Activated CD8-positive, alpha-beta memory T cell treated with anti-CD3 and anti-CD28 coated beads, Interleukin-2, amount 50 U/mL, for 48 hours (primary cell): ENCODE measurements at places on chromosomes 5 and 9.

DNA sequence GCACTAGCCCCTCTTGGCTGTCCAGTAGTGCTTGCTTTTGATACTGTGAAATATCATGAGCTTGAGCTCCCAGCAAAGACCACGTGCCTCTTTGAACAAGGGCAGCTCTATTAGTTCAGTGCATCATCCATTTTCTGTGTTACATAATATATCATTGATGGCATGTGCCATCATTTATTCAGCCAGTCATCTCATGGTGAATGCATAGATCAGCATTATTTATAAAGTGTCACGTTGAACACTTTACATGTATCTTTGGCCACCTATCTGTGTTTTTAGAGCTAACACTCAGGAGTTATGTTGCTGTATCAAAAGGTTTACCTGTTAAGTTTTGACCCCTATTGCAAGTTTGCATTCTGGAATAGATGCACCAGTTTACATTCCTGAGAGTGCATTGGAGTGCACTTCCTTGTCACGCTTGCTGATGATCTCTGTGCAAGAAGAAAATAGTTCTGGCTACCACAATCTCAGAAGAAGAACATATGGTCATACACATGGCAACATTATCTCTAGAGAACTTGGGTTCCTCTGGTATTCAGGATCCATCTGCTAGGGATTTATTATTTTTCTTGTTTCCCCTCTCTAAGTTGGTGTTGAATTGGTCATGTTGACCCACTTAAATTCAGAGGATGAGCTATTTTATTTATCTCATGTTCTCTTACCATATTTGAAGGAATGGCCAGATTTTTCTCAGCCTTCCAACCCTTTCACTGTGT, 120.9 kb downstream of the SH3GL2 start:
- DNase-seq = no peak

DNA sequence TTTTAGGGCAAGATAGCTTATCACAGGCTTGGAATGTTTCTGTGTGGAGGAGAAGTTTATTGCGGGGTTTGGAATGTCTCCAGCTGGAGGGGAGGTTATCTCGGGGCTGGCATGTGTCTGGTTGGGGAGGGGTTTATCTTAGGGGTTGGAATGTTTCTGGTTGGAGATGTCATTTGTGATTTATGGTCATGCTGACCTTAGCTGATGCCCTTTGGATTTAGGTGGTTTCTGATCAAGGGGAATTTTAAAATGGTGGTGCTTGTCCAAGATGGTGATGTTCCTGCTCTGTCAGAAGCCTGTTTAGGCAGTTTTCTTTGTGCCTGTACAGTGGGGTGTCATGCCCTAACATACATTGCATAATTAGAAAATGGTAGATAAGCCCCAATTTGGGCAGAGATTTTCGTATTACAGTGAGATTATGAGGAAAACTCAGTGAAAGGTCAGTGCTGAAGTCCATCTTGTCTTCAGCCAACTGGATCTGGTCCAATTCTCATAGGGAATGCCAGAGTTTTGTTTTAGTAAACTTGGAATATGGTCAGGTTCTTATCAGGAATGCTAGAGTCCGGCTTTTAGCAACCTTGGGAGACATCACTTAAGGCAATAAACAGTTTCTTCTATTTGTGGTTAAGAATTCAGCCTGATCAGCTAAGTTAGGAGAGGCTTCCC, 14.3 kb downstream of the CDK20 start:
- DNase-seq = no peak

- DNase-seq = no peak
These were observed 127.7 kb downstream of the NR3C1 start for GRCh38 chr5:143275512-143276363.

- DNase-seq = no peak
These were observed 6.5 kb downstream of the FGFR4 start for GRCh38 chr5:177093082-177093712.

DNA sequence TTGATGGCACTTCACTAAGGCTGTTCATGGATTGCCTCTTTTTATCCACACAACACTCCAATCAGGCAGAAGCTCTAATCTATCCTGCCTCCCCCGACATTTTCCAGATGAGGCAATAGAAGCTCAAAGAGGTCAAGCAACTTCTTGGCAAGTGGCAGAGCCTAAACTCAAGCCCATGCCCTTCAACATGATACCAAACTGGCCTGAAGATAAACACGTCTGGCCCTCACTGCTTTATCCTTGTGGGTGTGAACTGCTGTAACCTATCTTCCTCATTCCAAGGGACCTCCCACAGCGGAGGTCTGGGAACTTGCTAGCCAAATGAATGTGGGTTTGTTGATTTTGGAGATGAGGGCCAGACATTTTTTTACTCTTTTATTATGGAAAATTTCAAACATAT, 9.5 kb downstream of the SLC35A4 start:
- DNase-seq = peak; percentile 6

GRCh38 chr5:80068775-80069174, 33.6 kb downstream of the THBS4 start:
- no peak for DNase-seq
